ENCODE measurements at places on chromosomes 4 and X. TPM values are rescaled to one million over a fixed set of nuclear protein-coding genes. Genes with fewer than 3 reads are reported as not detected.

PAGE4 gene
- not detected for polyA plus RNA-seq

NR0B1 gene
- polyA plus RNA-seq, result not detected

PLAC1 gene
- polyA plus RNA-seq, result 0.06 TPM

DNAAF6 gene
- polyA plus RNA-seq, result not detected

FGA gene
- polyA plus RNA-seq, result 0.38 TPM

C4orf36 gene
- polyA plus RNA-seq, result 2.1 TPM

SPOCK3 gene
- 0.39 TPM for polyA plus RNA-seq

ZDHHC15 gene
- polyA plus RNA-seq, result not detected

RHOXF2B gene
- polyA plus RNA-seq, result not detected

MSX1 gene
- not detected for polyA plus RNA-seq

LONRF3 gene
- polyA plus RNA-seq, result 4.2 TPM

FAT4 gene
- polyA plus RNA-seq, result under 0.01 TPM

GPR50 gene
- not detected for polyA plus RNA-seq

GLRB gene
- under 0.01 TPM for polyA plus RNA-seq

DUSP21 gene
- not detected for polyA plus RNA-seq
